ENCODE measurements at places on chromosomes 12 and 14. TPM values are rescaled to one million over a fixed set of nuclear protein-coding genes. Genes with fewer than 3 reads are reported as not detected.

Gene HDAC7
- 35.4 TPM for total RNA-seq

Gene TAS2R46
- total RNA-seq: 0.27 TPM

Gene IL22
- not detected for total RNA-seq

Gene PPFIA2
- total RNA-seq: 0.37 TPM
